ENCODE measurements at places on chromosomes 11 and 22.

DNA sequence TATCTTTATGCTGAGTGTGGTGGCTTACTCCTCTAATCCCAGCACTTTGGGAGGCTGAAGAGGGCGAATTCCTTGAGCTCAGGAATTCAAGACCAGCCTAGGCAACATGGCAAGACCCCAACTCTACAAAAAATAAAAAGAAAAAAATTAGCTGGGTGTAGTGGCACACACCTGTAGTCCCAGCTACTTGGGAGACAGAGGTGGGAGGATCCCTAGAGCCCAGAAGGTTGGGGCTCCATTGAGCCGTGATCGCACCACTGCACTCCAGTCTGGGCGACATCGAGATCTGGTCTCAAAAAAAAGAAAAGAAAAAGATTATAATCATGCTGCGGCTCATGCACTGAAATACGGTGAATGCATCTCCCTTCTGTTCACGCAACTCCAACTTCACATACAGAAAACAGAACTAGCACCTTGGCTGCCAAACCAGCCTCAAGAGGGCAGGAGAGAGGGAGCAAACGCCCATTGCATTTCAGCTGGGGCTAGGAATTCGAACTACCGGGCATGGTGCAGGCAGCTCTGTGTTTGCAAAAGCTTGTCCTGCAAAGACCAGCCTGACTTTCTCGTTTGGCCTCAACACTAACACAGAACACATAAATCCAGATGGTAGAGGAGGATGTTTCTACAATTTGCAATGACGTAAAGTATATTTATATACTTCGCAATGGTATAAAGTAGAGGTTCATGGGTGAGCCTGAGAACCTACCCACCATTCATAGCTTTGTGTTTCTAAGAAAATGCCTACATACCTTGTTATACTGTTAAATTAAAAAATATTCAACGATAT lies 6.3 kb upstream of the SYNGR1 start:
- peak; percentile 47 for DNase-seq

DNA sequence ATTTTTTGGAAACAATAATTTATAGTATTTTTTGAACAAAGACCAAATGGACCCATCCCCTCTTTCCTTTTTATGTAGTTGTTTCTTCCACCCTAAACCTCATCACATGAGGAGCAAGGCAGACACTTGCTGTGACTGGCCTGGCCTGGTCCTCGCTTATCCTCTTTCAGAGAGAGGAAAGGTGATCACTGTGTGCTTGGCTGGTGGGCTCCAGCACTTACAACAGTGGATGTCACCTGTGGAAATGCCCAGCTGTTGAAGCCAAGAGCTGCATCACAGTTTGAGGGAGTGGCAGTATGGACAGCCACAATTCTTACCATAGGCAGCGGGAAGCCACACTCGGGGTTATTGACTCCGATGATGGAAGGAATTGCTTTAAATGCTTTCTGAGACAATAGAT lies 185.7 kb downstream of the BCR start:
- DNase-seq: no peak

- DNase-seq: no peak
Measured at GRCh38 chr22:40462195-40462984, 92.0 kb downstream of the SGSM3 start.

DNA sequence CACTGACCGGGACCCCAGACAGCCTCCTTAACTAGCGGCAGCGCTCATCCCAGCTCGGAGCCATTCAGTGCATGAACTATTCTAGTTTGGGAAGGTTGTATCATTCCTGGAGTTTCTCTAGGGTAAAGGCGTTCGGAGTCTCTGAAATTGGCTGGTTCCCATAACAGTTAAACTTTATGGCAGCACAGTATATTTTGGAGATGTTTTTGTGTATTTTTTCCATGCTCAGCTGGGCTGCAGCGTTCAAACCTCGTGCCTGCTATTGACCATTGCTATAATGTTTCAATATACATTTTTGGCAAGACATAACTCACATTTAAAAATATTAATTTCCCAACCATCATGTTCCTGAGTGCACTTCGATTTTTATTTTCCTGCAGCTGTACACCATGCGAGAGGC lies 169.7 kb downstream of the ST3GAL4 start:
- DNase-seq: no peak

GRCh38 chr11:75816561-75817239 lies 1.7 kb downstream of the UVRAG start:
- no peak for DNase-seq

GRCh38 chr22:30479981-30480380 lies 8.2 kb upstream of the SEC14L3 start:
- no peak for DNase-seq

- no peak for DNase-seq
Measured at GRCh38 chr11:124743050-124743449, 3.3 kb downstream of the NRGN start.

DNA sequence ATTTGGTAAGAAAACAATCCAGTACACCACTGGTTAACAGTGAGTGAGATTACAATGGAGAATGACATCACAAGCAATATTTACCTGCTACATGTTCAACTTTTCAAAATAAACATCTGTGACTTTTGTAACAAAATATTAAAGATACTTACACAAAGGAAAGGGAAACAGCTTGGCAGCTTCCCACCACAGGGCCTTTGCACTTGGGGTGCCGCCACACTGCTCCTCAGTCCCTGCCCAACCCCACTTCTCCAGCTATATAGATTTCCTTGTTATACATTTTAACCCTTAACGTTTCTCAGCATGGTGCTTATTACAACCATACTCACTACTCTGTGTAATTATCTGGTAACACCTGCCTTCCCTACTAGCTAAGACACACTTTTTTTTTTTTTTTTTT lies 10.9 kb downstream of the KMT5B start:
- DNase-seq: no peak

DNA sequence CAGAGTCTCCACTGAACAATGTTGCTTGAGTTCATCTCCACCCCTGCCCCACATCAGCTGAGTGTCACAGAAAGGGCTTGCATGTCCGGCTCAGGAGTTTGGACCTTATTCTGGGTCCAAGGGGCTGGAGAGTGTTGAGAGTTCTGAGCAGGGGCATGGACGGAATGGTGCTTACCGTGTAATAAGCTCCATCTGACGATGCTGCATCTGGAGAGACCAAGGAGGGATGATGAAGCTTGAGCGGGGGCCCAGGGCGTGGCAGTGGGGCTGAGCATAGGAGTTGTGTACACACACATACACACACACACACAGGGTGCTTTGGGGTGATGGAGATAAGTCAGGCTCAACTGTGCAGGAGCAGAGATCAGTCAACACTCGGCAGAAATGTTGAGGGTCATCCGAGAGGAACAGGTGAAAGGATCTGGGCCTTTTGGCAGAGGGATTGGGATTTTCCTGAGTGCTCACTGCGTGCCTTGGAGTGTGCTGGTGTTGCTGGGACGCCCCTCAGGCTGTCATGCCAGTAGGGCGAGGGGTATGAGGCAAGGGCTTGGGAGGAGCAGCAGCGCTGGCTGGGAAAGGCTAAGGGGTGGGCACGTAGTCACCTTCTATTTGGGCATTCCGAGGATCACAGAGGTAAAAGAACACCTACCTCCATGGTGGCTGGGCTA lies 2.3 kb downstream of the USP35 start:
- no peak for DNase-seq

DNA sequence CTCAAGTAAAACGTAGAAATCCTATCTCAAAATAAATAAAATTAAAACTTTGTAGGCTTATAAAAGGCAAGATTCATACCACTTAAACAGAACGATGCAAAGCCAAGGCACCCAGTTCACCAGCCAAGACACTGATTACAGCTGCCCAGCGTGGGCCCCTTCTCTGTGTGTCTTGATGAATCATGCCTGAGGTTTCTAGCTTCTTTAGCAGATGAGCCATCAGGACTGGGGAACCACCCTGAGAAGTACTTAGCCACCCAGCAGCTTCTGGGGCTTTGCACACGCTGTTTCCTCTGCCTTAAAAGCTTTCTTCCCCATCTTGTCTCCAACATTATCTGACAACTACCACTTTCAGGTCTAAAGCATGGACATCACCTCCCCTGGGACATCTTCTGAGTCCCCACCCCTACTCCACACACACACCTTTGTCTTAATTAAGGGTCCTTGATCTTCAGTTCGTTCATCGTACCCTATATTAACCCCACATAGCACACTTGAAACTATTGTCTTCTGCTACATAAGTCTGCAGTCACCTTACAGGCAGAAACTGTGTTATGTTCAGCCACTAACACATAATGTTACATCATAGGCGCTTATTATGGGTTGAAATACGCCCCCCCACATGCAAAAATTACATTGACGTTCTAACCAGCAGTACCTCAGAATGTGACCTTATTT lies 8.7 kb upstream of the LAYN start:
- peak; percentile 84 for DNase-seq

- no peak for DNase-seq
Measured at GRCh38 chr11:21635394-21636145, 557.3 kb upstream of the ANO5 start.

DNA sequence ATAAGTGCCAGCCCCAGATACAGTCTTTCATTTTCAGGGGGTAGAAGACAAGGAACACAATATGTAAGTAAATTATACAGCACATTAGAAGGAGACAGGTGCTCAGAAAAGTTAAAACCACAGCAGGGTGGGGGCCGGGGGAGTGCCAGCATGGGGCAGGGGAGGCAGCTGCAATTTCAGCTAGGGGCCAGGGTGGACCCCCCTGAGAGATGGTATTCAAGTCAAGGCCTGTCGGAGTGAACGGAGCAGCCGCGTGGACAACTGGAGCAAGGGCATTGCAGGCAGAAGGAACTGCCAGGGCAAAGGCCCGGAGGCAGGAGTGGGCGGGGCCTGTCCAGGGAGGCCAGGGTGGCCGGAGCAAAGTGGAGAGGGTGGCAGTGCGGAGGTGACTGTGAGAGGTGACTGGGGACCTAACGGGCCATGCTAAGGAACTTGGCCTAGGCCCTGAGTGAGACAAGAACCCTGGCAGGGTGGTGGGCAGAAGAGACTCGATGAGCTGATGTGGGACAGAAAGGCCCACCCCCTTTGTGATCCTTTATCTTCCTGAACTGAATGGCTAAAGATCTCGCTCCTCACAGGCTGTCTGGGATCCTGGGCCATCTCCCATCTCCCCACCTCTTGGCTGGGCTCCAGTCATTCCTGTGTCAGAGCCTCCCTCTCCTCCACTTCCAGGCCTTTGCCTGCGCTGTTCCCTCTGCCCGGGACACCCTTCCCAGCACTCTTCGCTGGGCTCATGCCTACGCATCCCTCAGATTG lies 22.4 kb upstream of the FLRT1 start:
- DNase-seq: no peak

DNA sequence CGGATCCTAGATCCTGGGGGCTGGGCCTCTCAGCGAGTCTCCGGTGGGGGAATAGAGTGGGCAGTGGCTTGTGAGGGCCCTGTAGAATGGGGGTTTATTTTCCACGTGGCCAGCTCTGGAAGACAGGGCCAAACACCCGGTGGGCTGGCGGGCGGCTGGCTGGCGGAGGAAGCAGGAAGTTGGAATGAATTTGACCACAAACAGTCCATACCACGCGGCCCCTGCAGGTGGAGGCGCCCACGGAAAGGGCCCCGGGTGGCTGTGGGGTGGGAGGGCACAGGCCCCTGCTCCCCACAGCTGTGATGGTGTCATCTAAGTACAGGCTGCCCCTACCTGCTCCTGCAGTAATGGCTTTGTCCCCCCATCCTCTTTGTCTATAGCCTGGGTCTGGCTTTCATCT lies 15.1 kb downstream of the MCAT start:
- no peak for DNase-seq

DNA sequence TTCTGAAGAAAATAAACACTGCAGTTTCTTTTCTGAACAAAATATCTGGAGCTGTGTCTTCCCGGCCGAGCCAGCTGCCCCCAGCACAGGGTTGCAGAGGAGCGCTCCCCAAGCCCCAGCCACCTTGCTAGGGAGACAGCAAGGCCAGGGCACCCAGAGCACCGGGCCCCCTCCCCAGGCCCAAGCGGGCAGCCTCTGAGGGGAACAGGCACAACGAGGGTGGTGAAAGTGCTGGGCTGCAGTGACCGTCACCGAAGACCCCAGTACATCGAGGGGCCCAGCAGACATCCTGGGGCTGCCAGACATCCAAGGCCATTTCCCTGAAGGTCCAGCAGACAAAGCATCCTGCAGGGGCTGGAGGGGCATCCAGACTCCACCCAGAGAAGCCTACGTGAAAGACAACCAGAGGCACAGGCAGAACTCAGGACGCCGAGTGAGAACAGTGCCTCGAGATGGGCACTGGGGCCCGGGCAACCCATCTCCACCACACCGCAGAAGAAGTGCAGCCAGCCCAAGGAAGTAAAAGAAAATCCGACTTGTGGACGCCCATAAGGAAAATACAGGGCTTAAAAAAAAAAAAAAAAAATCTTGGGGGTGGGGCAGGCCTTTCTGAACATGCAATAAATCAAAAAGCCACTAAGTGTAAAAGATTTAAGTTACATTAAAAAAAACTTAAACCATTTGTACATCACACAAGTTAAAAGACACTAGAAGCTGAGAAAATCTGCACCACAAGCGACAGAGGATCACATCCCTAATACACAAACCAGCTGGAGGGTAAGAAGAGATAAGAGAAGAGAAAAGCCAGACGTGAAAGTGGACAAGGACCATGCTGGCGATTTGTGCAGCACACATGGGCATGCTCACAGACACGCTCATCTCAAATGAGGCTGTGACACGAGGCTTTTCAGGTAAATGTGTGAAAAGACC lies 36.0 kb upstream of the COMT start:
- no peak for DNase-seq

- DNase-seq: no peak
Measured at GRCh38 chr11:122663764-122664163, 8.2 kb downstream of the UBASH3B start.

DNA sequence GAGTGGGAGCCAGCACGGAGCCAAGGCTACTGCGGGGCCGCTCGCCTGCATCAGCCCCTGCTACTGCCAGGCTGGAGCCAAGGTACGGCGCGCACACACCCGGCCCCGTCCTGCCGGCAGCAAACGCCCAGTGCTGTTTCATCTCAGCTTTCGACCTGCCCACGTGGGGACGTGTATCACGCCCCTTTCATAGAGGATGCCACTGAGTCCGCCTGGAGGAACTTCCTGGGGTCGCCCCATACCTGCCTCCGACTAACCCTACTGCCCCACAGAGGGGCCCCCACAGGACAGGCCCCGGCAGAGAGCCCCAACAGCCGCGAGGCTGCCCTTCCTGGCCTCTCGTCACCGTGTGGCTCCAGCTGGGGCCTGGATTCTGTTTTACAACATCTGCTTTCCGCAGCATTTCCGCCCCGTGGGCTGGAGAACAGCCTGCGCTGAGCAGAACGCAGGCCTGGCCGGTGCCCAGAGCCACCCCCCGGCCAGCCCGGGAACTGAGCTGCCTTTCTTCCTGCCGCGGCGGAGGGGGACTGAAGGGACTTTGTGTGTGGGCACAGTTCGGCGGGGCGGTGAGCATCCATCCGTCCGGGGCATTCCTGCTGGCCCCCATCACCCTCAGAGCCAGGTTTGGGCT lies 22.9 kb upstream of the ARHGAP8 start:
- peak; percentile 47 for DNase-seq

- no peak for DNase-seq
Measured at GRCh38 chr11:94526645-94527438, 14.6 kb downstream of the C11orf97 start.

GRCh38 chr11:2215561-2216399 lies 44.2 kb upstream of the TH start:
- no peak for DNase-seq
